Daoy (cell line): ENCODE measurements at places on chromosomes 2 and 18. TPM values are rescaled to one million over a fixed set of nuclear protein-coding genes. Genes with fewer than 3 reads are reported as not detected.
A peak's percentile ranks its signal among the peaks of the same experiment; 100 is the strongest.

Gene SPC25
- 59.7 and 148 TPM in 2 replicates for total RNA-seq

Gene TTN
- total RNA-seq: under 0.01 TPM in 1 of 2 replicates, not detected in the other

Gene FSIP2
- total RNA-seq: not detected in 2 replicates

Gene ACTR1B
- total RNA-seq: 20.1 and 25.8 TPM in 2 replicates

Gene GALNT5
- under 0.01 and 0.03 TPM in 2 replicates for total RNA-seq

Gene ANKRD53
- not detected in 2 replicates for total RNA-seq

DNA sequence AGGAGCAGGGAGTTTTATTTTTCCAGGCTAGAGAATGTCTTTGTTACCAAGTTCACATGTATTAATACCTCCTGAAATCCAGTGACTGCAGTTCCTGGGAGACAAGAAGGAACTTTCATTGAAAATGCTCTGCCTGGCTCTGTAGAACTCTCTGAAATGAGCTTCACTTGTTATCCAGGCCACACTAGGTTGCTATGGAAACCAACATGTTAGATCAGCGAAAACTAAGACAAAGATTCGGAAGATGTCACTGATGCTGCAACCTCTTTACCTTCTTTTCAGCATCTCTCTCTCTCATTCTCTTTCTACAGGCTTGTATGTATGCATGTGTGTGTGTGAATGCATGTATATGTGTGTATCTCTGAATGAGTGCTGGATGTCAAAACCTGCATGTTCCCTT lies 218.5 kb downstream of the TRIB2 start:
- DNase-seq: no peak

DNA sequence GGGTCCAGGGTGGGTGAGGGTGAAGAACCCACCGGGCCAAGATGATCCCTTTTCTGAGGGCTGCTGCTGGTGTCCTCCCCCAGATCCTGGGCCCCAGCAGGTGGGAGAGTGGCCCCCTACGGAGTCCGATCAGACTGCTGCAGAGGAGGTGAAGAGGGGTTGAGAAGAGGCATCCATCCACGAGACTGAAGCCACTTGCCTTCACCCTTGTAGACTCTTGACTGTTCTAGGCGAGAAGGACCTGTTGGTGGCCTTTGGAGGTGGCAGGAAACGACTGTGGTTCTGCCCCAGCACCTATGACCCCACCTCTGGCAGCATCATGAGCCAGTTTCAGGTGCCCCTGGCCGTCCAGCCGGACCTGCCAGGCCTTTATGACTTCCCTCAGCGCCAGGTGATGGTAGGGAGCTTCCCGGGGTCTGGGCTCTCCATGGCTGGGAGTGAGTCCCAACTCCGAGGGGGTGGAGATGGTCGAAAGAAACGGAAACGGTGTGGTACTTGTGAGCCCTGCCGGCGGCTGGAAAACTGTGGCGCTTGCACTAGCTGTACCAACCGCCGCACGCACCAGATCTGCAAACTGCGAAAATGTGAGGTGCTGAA lies 1.5 kb downstream of the TET3 start:
- DNase-seq: no peak

- peak; percentile 92 for DNase-seq
Measured at GRCh38 chr2:235025800-235026536, 74.2 kb downstream of the SH3BP4 start.

DNA sequence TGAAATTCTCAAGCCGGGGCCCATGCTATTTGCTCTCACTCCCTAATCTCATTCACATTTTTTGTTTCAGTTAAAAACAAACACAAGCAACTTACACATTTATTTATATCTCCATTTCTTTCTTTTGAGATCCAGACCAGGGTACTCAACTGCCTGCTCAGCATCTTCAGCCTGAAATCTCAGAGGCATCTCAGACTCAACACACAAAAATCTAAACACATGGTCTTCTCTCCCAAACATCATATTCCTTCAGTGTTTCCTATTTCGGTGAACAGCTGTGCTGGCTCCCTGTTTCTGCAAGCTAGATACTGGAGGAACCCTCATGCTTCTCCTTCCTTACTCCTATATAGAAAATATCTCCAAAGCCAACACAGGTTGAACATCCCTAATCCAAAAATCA lies 11.3 kb upstream of the RTTN start:
- no peak for DNase-seq

DNA sequence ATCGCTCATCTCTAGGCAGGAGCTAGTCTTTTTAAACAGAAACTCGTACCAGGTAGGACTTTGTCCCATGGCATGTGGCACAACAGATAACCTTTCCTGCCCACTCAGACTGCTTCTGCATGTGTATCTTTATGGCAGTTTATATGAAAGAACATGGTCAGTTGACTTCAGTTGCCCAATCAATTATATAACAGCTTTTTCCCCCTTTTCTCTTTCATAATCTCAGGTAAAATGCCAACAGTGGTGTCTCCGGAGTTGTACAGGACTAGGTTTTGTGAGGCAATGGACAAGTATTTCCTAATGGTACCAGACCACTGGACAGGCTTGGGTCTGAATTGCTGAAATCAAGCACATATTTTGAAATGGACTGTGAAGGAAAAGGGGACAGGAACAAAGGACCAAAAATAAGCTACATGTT lies 51.6 kb upstream of the PTH2R start:
- DNase-seq: no peak

DNA sequence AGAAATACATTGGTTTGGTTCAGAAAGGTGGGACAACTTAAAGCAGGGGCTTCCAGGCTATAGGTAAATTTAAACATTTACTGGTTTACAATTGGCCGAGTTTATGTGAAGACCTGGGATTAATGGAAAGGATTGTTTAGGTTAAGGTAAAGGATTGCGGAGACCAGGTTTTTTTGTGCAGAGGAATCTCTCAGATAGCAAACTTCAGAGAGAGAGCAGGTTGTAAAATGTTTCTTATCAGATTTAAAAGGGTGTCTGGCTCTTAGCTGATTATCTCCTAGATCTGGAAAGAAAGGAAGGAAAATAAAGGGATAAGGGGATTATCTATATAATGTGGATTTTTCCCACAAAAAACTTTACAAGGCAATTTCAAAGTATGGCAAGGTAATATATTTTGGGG lies 101.3 kb downstream of the LCLAT1 start:
- no peak for DNase-seq

GRCh38 chr2:232698556-232699091 lies 1.5 kb downstream of the GIGYF2 start:
- no peak for DNase-seq

DNA sequence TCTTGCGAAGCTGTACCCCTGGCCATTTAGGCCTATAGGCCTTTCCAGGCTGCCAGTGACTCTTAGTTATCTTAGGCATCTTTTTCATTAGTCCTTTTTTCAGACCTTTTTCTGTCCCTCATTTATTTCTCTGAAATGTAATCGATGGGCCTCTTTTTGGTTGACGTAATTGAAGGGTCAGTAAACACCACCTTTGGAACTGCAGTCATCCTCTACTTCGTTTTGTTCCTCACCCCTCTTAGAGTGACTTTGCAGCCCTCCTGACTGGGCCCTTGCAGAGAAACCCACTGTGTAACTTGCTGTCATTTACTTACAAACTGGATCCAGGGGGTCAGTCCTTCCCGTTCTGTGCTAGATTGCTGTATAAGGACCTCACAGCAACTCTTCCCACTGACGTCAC lies 23.2 kb downstream of the CENPO start:
- no peak for DNase-seq

- DNase-seq: no peak
Measured at GRCh38 chr2:113081488-113082210, 13.9 kb downstream of the IL1F10 start.

DNA sequence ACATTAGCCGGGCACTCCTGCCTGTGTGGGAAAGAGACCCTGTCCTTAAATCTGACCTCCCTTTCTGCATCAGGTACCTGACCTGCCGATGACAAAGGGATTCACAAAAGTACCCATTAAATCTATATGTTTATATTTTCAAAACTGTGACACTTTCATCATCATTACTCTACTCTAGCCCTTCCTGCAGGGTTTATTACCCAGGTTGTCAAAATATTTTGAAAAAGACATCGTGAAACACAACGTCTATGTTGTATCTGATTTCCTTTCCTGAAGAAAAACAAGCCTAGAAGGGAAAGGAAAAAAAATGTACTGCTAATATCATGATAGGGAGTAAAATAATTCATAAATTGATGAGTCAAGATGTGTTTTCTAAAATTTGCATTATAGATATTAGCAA lies 15.2 kb upstream of the KYNU start:
- DNase-seq: no peak

DNA sequence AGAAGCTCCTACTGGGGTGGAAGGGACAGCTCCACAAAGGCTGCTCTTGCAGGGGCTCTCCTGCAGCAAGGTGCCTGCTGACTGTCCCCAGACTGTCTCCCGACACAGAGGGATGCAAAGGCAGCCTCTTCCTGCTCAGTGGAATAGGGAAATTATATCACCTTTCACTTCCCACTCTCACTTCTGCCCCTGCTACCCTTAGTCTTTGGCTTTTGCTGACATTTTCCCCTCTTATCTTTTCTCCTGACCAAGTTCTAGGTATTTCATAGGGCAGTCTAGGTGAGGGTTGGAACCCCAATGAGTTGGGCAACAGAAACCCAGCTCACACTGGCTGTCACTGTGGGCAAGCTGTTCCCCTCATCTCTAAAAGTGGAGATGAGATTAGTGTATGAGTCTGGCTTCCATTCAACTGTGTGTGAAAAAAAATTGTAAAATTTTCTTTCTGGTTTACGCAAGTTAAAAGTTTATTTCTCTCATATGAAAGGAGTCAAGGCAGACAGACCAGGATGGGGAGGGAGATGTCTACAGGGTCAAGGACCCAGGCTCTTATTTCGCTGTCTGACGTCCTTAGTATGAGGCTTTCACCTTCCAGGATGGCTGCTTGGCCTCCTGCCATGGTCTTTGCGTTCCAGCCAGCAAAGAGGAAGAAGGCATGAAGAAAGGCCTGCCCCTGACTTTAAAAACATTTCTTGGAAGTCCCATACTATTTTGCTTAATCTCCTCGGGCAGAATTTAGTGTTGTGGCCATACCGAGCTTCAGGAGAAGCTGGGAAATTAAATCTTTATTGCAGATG lies 7.5 kb upstream of the MOCOS start:
- no peak for DNase-seq

GRCh38 chr18:59665057-59666006 lies 31.9 kb downstream of the CCBE1 start:
- peak; percentile 9 for DNase-seq

GRCh38 chr18:43866696-43867095 lies 589.4 kb upstream of the SYT4 start:
- DNase-seq: no peak

- no peak for DNase-seq
Measured at GRCh38 chr18:66729442-66730239, 125.8 kb upstream of the CDH19 start.

DNA sequence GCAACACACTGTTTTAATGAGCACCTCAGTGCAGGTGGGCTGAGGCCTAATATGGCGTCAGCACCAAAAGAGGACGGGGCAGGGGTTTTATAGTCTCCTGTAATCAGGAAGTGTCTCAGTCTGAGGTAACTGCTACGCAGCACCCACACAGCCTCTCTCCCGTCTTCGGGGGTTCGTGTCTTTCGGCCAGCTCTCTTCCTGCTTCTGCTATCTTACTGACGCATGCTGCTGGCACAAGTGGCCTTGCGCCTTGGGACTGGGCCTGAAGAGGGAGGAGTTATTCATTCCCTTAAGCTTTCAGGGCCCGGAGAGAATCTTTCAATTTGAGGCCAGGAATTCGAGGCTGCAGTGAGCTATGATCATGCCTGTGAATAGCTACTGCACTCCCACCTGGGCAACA lies 14.5 kb upstream of the PAPOLG start:
- no peak for DNase-seq
